ENCODE measurements at places on chromosomes 13 and 19.

DNA sequence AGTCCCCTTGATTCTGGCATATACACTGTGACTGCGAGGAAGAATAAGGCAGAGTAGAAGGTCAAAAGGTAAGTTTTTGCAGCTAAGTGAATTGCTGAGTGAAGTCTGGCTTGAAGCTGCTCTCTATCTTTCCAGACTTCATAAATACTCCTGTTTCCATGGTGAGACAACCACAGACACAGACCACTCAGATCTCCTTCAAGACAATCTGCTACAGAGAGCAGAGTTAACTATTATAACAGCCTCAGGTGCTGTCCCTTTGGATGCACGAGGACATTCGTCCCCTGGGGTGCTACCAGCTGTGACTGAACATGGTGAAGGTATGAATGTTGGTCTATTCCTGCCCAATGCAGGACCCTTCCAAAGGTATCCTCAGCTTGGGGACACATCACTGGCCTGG lies 104.0 kb downstream of the MYCBP2 start:
- DNase-seq, result no peak

DNA sequence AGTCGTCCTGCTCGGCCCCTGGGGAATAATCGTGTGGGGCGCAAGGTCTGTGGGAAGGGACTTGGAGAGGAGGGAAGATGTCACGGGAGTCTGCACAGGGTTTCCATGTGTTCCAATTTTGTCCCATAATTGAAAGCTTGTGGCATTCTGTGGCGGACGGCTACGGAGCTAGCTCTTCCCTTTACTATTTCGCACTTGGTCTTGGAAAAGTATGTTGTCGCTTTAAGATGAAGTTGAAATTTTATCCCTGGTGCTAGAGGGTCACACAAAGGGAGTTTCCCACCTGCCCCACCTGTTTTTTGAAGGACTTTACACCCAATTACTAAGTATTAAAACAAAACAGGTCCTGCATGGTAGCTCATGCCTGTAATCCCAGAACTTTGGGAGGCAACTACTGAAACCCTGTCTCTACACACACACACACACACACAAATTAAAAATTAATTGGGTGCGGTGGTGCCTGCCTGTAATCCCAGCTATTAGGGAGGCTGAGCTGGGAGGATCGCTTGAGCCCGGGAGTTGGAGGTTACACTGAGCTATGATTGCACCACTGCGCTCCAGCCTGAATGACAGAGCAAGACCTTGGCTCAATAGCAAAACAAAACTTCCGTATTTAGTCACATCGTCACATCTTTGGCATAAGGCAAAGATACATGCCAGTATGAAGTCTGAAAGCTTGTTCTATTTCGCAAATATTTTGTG lies 967 bp upstream of the TPT1 start:
- DNase-seq, result no peak

DNA sequence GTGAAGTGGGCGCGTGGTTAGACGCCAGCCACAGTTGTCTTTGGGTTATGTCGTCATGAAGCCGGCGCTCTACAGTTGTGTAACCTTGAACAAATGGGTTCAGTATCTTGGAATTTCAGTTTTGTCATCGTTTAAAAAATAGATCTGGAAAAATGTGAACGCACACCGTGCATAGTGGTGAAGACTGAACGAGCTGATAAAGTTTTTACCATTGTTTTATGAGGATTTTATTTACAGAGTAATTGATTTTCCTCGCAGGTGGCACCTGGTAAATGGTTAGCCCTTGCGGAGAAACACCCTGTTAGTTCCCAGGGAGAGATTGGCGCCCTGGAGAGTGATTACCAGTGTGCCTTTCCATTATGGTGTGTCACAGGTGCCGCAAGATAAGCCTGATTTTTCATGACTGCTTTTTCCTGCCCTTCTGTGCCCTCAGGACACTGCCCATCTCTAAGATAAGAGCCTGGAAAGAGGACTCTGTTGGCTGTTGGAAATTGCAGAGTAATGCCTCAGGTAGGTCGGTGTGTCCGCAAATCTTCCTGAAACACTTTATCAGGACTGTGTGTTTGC lies 577 bp downstream of the ZNF181 start:
- peak; percentile 45 for DNase-seq

GRCh38 chr19:54352041-54352440 lies 12.7 kb downstream of the LAIR1 start:
- DNase-seq, result no peak

GRCh38 chr13:41621716-41622431 lies 164.5 kb downstream of the RGCC start:
- DNase-seq, result no peak

DNA sequence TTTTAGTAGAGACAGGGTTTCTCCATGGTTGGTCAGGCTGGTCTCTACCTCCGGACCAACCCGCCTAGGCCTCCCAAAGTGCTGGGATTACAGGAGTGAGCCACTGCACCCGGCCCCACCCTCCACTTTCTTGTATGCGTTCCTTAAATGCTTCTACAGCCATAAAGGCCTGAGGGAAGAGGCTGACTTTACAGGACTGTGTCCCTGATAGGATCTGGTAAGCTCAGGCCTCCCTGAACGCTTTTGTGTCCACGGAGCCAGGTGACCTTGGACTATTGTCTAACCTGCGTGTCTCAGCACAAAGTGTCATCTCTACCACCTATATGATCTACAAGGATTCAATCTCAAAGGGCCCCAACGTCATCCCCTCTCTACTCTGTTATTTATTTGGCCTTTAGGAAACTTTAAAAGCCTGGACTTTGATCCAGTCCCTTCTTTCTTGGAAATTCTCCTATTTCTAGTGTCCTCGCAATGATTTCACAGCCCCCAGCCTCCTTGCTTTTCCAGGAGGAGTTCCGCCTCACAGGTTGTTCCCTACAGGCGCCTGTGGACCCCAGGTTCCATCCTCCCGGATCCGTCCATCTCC lies 701 bp downstream of the ZNF552 start:
- no peak for DNase-seq

- no peak for DNase-seq
Measured at GRCh38 chr13:40590112-40590862, 76.2 kb downstream of the FOXO1 start.

GRCh38 chr19:42120276-42120980 lies 11.8 kb downstream of the POU2F2 start:
- no peak for DNase-seq

DNA sequence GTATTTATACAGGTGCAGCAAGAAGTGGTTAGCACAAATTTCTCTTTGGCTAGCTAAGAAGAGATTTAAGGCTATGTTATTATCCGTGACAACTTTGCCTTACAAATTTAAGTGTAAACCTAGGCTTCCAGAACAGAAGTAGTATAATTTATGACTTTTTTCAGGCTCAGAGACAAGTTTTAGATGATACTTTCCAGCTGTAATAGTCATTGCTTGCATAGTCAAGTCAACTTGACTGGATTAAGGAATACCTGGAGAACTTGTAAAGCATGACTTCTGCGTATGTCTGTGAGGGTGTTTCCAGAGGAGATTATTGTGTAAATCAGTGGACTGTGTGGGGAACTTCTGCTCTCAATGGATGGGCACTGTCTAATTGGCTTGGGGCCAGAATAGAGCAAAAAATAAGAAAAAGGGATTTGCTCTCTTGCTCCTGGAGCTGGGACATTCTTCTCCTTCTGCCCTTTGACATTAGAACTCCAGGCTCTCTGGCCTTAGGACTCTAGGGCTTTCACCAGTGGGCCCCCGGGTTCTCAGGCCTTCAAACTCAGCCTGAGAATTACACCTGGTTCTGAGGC lies 33.0 kb downstream of the CYSLTR2 start:
- DNase-seq, result no peak

GRCh38 chr13:43195112-43195511 lies 171.7 kb downstream of the DNAJC15 start:
- no peak for DNase-seq

DNA sequence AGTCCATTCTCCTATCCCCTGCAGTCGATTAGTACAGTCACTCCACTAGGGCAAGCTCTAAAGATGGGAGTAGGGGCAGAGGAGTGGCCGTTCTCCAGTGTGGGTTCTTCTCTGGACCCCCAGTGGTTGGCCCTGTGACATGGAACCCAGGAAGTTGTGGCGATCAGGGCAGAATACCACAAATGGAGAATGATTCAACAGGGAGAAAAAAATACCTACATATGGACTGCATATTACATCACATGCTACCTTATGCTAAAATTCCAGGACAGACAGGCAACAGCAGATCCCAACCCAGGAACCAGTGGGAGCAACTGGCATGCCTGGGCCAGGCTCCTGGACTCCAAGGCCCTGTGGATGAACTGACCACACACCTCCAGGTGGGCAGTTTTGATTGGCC lies 20.4 kb downstream of the POU2F2 start:
- no peak for DNase-seq

- DNase-seq, result no peak
Measured at GRCh38 chr19:27672309-27673047, 1540.5 kb downstream of the UQCRFS1 start.

DNA sequence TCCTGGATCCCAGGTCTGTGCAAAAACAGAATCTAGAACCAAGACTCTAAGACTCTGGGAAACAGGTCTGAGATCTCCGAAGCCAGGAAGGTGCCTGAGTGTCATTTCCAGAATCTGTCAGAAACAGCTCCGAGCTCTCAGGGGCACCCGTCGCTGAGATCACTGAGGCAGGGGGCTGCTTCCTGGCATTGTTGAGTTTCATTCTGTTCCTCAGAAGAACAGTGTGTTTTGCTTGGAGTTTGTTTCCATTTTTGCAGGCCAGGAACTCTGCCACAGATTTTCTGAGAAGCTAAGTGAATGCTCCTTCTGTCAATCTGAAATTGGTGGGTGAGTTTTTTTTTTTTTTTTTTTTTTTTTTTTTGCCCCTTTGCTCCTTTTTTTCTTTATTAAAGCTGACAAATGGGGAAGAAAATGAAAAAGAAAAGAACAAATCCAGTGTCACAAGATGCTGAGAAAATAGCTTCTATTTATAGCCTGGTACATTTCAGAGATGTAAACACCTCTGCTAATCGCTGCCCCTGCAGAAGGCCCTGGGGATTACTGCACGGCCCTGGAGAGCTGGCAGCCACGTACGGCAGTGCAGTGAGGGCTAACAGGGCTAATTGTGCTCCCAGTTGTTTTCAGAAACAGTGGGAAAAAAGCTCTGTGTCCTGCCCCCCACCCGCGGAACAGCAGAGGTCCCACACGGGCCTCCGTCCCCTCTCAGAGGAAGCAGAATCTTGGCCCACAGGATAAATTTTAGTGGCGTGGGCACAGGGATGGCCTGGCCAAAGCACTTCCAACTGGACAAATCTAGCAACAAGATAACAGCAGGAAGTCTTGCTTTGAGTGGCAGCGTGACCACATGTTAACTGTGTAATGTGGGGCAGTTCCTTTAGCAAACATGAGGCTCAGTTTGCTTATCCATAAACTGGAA lies 237.6 kb upstream of the IRS2 start:
- DNase-seq, result no peak

- DNase-seq, result no peak
Measured at GRCh38 chr19:18322318-18322758, 538 bp downstream of the LSM4 start.

DNA sequence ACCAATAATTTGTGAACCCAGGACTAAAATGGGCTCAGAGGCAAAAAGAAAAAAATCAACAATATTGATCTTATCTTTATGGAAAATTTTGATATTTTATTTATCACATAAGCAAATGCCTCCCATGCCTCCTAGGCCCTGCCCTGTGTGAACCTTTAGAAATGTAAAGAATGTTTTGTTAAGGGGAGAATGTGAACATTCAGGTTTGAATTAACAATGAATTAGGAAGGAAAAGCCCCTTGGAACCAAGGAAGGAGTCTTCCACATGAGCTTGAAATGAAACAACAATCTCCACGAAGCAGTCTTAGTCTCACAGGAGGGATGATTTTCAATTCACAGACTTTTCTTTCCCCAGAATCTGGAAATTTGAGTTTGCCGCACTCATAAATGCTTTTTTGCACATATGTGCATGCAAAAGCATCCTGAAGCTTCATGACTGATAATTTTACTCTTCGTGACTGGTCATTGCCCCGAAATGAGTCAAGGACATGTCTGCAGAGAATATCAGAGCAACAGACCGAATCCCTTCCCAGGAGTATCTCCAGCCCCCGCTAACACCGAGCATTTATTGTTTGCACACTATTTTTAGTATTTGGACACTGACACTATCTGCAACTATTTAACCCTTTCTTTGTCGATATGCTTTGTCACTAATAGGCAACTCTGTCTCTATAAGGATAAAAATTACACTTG lies 135.2 kb downstream of the DCT start:
- no peak for DNase-seq

DNA sequence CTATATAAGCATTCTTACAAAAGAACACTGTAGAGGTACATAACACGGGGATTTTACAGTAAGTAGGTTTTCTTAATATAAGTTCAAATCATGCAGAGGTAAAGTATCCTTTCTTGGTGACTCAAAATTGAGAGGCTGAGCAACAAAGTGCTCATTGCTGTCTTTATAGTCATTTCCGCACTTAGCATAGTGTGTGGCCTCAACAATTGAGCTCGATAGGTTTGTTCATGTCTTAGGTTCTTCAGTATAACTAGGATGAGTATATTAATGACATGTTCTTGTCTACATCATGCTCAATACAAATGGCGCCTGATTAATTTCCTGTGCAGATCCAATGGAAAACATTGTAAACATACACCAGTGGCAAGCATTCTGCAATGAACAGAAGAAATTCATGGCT lies 1.4 kb downstream of the WDFY2 start:
- no peak for DNase-seq

DNA sequence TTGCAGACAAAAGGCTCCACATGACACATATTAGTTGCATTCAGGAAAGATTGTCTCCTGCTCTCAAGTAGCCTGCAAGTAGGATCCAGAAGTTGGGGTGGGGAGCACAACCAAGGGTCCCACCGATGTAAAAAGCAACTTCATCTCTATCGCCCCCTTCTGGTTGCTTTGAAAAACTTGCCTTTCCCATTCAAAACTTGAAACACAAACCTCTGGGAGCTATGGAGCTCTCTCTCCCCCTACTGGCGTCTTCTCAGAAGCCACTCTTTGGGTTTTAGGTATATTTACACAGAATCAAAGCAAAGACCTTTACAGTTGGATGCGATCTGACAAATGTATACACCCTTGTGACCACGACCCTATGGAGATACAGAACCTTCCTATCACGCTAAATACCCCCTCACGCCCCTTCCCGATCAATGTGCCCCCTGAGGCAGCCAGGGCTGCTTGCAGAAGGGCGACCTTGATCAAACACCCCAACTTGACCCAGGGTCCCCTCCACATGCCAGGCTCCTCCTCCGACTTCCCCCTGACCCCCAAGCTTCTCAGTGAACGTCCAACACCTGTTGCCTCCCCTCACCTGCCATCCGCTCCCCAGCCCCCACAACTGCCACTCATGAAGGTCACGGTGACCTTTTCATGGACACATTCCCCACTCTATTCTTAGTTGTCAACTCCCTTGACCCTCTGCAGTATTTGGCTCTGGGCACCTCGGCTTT lies 10.1 kb downstream of the NOSIP start:
- DNase-seq, result peak; percentile 46

GRCh38 chr13:50144246-50145160 lies 129.3 kb downstream of the KCNRG start:
- no peak for DNase-seq

- no peak for DNase-seq
Measured at GRCh38 chr13:53719281-53719680, 690.7 kb downstream of the OLFM4 start.

Data from NCI-H187 (cell line).